Activated T-cell treated with anti-CD3 and anti-CD28 coated beads for 48 hours (primary cell): ENCODE measurements at places on chromosomes 13 and 19.

- DNase-seq: peak; percentile 7
These were observed 36.8 kb downstream of the PPP2R1A start for GRCh38 chr19:52226652-52227051.

- no peak for DNase-seq
These were observed 53.6 kb downstream of the GADD45B start for GRCh38 chr19:2529473-2529918.

- DNase-seq: no peak
These were observed 146.3 kb upstream of the ZNF536 start for GRCh38 chr19:30225676-30226463.

DNA sequence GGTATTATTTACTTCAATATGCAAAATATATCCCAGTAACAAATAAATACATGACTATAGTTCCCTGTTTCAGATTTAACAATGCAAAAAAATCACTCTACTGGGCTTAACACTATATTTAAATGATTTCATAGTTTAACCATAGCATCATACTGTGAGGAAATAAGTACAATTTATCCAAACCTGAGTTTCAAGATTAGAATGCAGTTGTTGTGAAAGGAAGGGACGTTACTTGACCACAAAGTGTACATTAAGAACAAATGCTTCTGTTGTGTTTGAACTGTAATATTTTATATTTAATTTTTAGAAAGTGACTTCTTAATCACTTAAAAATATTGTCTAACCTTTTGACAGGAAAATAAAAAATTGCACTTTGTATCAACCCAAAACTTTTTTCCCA, 1747.9 kb upstream of the SPRY2 start:
- DNase-seq: no peak

DNA sequence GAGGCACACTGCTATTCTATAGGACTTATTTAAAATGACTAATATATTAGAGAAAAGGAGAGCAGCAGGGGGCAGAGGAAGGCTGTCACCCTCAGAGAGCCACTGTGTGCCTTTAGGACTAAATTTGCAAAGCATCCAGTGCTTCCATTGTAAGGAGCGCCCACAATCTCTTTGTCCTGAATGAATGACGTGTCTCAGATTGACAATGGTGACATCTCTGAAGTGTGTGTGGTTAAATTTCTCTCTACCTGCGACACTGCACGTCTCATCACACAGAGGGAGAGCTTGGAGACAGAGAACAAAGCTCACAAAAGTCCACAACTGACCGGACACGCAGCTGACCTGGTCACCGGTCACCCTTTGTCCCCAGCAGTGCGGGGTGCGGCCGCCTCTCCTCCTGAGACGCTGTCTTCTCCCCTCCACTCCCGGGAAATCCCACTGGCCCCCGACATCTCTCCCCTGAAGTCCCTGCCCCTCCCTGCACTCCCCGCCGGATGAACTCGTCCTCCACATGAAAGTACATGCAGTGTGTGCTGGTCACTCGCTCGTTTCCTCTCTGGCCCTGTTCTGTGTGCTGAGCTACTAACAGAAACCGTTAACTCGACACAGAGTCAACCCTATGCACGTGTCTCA, 107.2 kb downstream of the RAB20 start:
- DNase-seq: no peak

DNA sequence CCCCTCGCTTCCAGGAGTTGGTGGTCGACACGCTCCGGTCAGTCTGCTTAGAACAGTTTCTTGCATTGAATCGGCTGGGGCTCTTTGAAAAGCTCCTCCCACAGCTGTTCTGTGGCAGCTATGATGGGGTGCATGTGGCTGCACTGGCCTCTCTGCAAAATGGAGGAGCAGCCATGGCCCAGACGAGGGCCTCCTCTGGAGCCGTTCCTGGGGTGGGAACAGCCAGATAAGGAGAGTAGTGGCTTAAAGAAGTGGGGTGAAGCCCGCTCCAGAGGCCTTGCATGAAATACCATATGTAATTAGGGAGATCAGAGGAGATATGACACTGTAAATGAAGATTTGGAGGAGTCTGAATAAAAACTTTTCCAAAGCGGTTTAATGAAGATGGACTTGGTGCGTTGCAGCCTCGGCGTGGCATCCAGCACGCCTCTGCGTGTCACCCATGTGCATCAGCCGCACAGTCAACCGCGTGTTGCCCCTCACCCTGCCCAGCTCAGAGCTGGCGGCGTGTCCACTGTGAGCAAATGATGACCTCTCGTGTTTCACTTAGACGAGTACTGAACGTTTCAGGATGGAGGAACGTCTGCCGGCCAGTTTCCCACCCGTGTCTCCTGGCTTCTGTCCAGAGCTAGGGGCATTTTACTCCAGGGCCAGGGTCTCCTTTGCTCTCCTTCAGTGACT, 199.2 kb downstream of the TEX29 start:
- no peak for DNase-seq
